ENCODE measurements at places on chromosomes 5 and 9.
A peak's percentile ranks its signal among the peaks of the same experiment; 100 is the strongest.

DNA sequence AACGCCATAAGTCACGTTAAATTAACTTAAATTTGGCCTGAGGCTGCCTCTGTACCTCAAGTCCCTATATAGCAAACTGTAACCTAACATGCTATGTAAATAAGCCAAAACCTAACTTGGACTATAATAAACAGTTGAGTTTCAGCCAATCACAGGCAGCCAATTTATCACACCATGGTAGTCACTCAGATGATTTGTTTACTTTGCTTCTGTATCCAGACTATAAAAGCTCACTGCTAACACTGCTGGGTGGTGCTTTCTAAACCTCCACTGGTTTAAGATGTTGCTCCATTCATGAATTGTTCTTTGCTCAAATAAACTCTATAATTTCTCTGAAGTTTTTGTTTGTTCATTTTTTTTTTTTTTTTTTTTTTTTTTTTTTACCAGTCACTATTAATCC, 62.8 kb downstream of the TRPM3 start:
- no peak for DNase-seq

- no peak for DNase-seq
These were observed 354.8 kb downstream of the TAF11L14 start for GRCh38 chr5:17989036-17989435.

GRCh38 chr5:150789943-150790611, 11.5 kb downstream of the SMIM3 start:
- DNase-seq = peak; percentile 90

GRCh38 chr5:97600486-97600885, 417.4 kb upstream of the RIOK2 start:
- DNase-seq = peak; percentile 11

DNA sequence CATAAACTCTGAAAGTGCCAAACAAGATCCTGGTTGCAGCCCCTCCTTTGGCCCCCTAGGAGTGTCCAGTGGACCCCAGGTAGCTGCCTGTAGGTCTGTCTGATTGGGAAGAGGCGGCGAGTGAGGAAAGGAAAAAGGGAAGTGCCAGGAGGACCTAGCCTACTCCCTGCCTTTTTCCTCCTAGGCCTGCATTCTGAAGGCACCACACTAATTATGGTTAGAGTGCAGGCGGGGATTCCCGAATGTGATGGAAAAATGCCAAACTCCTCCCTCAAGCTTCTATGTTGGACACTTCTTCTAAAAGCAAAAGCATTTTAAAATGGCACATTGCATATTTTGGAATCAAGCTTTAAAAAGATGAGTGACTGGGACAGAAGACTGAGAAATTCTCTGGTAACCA, 83.2 kb upstream of the SMIM15 start:
- DNase-seq = no peak

DNA sequence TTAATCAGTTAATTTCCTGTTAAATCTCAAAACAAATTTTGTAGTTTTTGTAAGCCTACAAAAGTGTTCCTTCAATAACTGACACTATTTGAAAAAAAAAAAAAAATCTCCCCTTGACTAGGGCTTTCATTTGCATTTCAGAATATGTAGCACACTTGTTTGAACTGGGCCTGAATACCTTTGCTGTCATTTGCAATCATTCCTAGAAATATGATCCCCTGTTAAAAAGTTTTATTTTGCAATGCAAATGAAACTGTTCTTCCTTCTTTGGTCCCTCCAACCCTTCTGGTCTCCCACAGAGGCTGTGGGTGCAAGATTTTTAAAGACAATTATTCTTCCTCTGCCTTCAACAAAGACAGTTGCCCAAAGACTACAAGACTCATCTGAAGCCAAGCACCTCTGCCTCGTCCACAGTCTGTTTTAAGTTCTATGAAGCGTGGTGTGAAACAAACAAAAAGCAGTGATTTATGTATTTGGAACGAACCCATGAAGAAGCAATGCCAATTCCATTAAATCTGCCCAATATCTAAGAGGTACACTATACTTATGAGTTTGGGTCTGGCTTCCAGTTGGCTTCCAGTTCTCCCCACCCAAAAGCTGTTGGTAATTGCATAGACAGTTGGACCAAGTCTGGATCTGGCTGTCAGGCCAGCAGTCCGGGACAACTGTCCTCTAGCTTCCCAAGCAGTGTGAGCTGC, 66.1 kb downstream of the CFAP90 start:
- no peak for DNase-seq

DNA sequence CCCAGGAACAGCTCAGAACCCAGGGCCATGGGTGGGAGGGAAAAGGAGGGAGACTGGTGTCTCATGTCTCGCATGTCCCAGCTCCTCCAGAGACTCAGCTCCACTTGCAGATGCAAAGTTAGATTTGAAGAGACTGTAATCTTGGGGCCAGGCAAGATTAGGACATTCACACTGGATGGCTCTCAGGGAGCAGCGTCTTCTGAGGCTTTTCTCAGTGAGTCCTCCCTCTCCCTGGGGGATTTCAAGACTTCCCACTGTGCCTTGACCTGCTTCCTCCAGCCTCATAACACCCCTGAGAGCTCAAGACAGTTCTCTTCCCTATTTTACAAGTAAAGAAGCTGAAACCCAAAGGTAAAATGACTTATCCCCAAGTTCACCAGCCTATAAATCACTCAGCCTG, 10.5 kb upstream of the TCOF1 start:
- no peak for DNase-seq

GRCh38 chr5:149408252-149409099, 29.4 kb upstream of the IL17B start:
- no peak for DNase-seq

GRCh38 chr9:113352411-113352810, 3.1 kb downstream of the BSPRY start:
- DNase-seq = peak; percentile 53

DNA sequence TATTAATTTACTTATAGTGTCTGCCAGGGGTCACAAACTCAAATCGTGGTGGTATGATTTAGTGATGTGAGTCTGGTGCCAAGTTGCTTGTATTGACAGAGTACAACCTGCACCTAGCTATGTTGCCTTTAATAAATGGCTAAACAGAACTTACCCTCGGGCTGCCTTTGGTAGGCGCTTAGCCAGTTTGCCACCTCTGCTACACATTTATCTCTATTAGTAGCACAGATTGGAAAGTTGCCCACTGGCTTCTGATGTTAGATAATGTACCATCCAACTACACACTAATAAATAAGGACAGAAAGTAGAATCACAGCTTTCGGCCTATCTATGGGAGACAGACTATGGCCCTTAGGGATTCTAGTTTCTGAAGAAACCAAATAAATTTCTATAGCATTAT, 368.4 kb downstream of the MAN2A1 start:
- DNase-seq = no peak

- no peak for DNase-seq
These were observed 621 bp downstream of the NR6A1 start for GRCh38 chr9:124770359-124771020.

DNA sequence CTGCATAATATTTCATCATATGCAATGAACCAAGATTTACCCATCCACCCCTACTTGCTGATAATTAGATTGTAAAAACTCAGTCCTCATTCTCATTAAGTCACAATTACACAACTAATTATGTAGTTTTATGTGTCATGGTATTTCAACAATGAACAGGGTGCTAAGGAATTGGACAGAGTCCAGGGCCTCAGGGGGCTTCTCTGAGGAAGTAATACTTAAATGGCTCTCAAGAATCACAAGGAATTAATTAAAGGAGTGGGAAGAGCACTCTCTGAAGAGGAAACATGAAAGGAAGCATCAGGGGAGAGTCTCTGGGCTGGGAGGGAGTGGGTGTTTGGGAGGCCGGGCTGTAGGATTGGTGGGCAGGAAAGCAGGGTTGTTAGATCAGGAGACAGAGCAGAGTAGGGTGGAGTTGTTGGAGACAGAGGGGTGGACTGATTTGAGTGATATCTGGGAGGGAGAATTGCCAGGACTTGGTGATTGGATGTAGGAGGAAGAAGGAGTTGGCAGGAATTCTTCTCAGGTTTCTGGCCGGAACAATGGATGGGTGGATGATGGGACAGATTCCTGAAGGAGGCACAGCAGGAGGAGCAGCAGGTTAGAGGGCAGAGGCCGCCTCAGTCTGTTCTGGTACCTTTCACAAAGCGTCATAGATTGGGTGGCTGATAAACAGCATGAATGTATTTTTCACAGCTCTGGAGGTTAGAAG, 23.0 kb upstream of the NSG2 start:
- DNase-seq = no peak

DNA sequence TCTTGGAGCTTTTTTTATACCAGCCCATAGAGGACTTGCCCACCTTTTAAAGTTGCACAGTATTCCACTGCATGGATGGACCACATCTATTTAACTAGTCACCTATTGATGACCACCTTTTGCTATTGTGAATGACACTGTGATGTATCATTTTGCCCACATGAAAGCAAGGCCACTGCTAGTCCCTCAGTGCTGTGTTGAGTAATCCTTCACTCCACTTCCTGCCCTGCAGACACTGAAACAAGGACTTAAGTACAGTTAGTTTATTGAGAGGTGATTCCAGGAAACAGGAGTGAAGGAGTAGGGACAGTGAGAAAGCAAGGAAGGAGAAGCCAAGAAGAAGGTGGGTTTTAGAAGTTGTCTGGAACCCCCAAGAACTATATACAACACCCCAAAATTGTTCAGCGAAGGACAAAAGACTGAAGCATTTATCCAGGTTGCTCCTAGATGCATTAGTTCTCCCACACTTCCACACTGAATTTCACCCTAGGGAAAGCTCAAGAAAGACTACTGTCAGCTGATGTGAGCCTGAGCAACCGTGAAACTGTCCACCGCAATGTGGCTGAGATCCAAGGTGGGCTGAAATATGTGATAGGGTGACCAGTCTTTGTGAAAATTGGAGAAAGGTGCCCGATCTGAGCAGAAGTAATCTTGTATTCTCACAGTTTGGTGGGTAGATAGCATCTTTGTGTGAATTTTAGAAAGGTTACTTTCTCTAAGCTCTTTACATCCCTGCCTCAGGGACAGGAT, 45.2 kb upstream of the ANKRD31 start:
- DNase-seq = peak; percentile 67

DNA sequence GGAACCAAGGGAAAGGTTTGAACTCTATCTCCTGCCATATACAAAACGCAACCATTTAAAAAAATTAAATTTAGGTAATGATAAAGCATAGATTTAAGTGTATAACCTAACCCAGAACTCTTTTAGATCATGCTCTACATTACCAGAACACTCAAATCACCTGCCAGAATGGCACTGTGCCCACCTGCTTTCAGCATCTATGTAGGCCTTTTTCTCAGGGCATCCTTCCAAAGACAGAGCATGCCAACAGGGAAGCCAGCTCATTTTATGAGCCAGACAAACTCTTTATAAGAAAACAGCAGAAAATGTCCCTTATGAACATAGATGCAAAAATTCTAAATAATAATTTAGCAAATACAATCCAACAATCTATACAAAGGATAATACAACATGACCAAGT, 47.9 kb upstream of the SMAD5 start:
- no peak for DNase-seq

GRCh38 chr9:133087429-133088145, 25.8 kb downstream of the CEL start:
- no peak for DNase-seq

DNA sequence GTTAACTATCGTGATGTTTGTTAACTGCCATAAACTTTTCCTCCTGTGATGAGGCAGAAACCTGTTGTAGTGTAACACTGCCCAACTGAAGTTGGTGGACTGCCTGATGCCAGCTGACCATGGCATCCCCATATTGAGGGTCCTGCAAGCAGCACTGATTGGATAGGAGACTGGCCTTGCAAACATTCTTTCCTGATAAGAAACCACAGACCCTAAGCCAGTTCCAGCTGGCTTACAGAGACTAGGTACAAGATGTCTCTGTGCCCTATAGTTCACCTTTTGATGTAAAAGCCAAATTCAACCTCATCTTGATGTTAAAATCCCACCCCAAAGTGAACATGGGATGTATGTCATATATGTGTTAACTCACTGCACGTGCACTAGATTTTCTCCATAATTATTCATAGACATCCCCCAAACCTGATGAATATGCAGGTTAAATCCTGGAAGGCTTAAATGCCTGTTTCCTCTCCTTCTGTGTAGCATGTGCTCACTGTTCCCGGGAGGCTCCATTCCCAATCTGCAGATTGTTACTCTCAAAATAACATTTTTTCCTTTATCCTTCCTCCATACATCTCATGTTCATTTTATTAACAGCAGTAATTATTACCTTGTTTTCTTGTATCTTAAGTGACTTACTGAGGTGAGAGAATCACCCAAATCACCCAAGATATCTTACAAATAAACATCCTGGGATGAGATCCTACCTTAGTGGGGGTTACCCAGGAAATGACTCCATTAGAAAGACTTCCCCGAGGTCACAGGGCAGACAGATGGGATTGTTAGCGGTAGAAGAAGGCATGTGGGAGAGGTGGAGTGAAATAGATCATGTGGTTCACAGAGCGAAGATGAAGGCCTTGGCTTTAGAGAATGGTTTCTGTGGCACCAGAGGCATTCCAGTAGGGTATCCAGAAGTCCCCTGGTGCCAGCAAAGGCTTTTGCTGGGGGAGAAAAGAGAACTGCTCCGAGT, 566.7 kb downstream of the CCDC171 start:
- DNase-seq = no peak

GRCh38 chr5:148979083-148979723, 83.7 kb downstream of the SH3TC2 start:
- DNase-seq = peak; percentile 95

DNA sequence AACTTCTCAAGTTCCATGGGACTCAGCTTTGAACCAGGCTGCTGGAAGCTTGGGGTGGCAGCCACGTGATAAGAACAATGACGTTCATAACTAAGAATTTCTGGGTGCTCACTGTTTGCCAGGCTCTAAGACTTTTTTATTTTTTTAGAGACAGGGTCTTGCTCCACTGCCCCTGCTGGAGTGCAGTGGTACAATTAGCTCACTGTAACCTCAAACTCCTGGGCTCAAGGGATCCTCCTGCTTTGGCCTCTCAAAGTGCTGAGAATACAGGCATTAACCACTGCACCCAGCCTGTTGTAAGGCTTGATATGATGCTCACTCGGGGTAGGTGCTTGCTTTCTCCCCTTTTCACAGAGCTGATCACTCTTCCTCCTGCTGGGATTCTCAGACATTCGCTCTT, 38.7 kb downstream of the PTPN3 start:
- no peak for DNase-seq

DNA sequence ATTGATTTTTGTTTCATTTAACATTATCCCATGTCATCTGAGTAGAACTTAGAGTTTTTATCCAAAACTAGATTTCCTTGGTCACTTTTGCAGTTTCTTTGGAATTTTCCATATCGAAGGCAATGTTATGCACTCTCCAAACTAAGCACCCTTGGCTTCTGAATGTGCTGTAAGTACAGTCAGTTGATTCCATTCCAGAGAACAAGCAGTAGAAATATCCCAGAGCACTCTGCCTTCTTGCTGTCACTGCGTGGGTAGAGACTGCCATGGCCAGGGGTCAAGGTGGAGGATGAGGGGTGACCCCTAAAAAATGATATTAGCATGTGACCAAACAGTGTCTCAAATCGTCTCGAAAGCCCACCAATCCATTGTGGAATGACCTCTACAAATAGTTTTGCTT, 36.2 kb downstream of the PIP5K1B start:
- no peak for DNase-seq

DNA sequence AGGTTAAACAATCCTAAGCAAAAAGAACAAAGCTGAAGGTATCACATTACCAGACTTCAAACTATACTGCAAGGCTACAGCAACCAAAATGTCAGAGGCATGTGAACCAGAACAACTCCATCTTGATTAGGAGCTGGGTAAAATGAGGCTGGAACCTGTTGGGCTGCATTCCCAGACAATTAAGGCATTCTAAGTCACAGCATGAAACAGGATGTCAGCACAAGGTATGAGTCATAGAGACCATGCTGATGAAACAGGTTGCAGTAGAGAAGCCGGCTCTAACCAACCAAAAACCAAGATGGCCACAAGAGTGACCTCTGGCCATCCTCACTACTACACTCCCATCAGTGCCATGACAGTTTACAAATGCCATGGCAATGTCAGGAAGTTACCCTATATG, 252.0 kb downstream of the RASEF start:
- DNase-seq = peak; percentile 79

All from PC-3 (cell line).